C1 segment of cervical spinal cord (tissue), 14 donors: ENCODE measurements at places on chromosomes 7 and 10.

DNA sequence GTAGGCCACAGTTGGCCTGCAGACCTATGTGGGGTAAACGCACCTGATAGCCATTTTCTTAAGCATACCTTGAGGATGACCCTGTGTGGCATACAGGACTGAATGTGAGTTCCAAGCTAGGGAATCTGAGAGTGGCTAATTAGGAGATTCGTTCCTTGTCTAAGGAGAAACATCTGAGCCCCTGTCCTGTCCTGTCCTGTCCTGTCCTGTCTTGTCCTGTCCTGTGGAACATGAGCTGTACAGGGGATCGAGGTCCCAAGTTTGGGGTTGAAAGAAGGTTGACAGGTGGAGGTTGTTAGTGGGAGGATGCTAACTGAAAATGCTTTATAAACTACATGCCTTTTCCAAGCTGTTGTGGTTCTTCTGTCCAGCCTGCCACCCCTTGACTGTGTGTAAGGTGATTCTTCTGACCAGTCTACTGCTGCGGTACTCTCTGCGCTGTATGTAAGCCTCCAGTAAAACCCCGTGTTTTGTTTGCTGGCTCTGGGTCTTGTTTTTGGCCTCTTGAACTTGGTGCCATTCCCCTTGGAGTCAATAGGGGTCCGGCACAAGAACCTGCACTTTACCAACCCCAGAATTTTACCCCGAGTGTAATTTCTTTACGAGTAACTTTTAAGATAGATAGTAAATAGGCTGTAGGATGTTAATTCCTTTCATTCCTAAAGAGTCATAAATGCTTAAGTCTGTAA is 26.4 kb downstream of the ZNRF2 start:
- no peak for DNase-seq

DNA sequence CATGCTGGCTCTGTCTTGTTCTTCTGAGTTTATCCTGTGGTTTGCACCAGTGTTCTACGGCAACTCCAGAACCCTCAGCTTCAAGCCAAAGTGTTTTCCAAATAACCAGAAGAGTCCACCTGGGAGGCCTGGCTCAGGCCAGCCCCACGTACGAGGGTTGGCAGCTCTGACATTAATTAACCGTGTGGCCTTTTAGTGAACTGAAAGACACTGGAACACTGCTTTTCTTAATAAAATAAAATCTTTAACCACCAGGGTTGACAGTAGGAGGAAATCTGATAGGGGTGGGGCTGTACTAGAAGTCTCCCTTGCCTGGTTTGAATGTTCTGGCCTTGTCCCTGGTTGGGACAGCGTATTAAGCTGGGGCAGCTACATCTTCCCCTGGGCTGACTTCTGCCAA is 64.9 kb downstream of the SYPL1 start:
- DNase-seq = no peak

- DNase-seq = no peak
Measured at GRCh38 chr7:104272767-104273384, 55.5 kb upstream of the LHFPL3 start.

GRCh38 chr7:131067220-131067619 is 260.5 kb upstream of the MKLN1 start:
- no peak for DNase-seq
